ENCODE measurements at places on chromosomes 5 and 9. TPM values are rescaled to one million over a fixed set of nuclear protein-coding genes. Genes with fewer than 3 reads are reported as not detected.

- peak; percentile 8 for DNase-seq
- H3K27me3 ChIP-seq: no peaks in the 10 kb centered on the region
- no peak overlapping the region for H3K27ac ChIP-seq
- H3K36me3 ChIP-seq: no peaks in the 10 kb centered on the region
- no peak overlapping the region for H3K4me3 ChIP-seq
These were observed 1033.4 kb downstream of the TLE4 start for GRCh38 chr9:80605129-80605528.

DNA sequence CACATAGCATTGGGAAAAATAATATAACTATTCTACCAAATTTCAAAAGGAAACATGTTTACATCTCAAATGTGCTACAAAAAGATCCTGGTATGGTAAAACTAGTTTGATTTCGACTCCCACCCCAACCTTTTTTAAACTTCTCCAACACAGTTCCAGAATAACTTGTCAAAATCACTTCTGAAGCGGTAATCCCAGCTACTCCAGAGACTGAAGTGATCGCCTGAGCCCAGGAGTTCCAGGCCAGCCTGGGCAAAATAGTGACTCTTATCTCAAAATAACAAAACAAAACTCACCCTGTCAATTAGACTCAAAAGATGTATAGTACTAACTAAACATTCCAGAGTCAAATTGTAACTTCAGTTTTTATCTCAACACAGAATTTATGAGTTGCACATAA lies 71.3 kb upstream of the RNF38 start:
- peak overlapping the region; percentile 73 for H3K27ac ChIP-seq
- no peak for DNase-seq
- no peaks in the 10 kb centered on the region for H3K27me3 ChIP-seq
- H3K36me3 ChIP-seq: no peaks in the 10 kb centered on the region
- peak overlapping the region; percentile 6 for H3K4me3 ChIP-seq

DNA sequence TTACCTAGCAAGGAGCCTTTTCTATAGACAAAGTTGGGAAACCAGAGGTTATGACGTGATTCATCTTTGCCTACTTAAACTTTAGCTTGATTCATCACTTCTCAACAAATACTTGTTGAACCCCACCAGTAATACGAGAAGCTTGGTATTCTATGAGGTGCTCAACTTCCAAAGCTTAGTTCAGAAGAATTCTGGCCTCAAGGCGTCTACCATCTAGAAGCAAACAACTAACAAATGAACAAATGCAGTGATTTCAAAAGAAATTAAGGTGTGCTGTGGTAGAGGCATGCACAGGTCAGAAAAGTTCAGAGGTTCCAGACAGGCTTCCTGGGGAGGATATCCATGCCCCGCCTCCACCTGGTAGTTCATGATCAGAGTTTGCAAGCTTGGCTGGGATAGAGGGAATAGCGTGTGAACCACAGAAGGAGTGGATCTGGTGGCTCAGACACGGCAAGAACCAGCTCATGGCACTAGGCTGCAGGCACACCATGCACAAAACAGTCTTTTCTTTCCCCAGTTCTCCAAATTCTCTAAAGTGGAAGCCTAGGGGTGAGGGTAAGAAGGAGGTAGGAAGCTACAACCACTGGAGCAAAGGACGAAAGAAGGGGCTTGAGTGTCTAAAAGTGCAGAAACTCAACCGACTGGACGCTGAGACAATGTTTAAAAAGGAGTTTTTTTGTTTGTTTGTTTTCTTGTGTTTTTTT lies 473.0 kb downstream of the RAB3C start:
- H3K27me3 ChIP-seq: no peaks in the 10 kb centered on the region
- no peaks in the 10 kb centered on the region for H3K36me3 ChIP-seq

DNA sequence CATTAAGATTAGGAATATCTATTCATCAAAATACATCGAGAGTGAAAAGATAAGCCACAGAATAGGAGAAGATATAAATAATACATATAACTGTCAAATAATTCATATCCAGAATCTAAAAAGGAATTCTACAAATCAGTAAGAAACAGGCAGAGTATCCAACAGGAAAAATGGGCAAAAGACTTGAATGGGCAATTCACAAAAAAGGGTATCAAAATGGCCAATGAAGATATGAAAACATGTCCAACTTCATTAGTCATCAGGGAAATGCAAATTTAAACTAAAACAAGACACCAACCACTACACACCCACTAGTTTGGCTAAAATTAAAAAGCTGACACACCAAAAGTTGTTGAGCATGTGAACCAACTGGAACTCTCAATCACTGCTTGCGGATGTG lies 206.9 kb upstream of the TBC1D2 start:
- DNase-seq: no peak
- no peak overlapping the region for H3K27ac ChIP-seq
- H3K4me3 ChIP-seq: no peak overlapping the region
- H3K4me1 ChIP-seq: no peaks in the 10 kb centered on the region
- no peaks in the 10 kb centered on the region for H3K27me3 ChIP-seq

DNA sequence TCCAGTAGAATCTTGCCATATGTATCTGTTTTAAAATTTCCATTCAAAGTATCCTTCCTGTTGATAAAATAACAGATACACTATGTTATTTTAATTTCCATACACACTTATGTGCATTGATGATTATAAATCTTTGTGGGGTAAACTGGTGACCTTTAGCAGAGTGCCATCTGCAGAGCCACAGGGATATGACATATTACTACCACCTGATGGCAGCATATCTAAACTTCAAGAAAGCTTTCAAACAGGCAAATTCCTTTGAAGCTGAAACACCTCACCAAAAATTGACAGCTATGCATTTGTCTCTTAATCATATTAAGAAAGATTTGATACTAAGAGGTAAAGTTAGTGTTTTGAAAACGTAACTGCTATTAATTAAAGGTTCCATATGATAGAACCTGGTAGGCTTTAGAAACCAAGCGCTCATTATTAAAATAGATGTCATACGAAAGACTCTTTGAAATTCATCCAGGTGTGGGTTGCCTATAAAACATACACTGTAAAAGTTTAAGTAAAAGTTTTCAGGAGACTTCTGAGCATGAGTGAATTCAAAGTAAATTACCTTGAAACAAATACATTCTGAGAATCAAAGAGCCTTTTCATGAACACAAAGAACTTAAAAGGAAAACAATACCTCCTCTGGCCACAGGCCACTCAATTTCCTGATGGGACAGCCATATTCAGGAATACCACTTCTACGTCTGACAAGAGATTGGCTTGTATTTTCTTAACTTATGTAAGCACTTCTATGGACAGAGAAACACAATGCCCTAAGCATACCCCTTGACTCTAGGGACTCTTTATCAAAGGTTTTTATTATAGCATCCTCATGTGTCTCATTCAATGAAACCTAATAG lies 93.3 kb downstream of the KIAA0825 start:
- DNase-seq: peak; percentile 25
- H3K4me3 ChIP-seq: no peak overlapping the region
- H3K27ac ChIP-seq: no peak overlapping the region
- H3K4me1 ChIP-seq: no peaks in the 10 kb centered on the region
- no peaks in the 10 kb centered on the region for H3K36me3 ChIP-seq

The FBXO10 gene
- total RNA-seq: 39.8 TPM

- no peaks in the 10 kb centered on the region for H3K27me3 ChIP-seq
- no peak overlapping the region for H3K4me3 ChIP-seq
- H3K36me3 ChIP-seq: no peaks in the 10 kb centered on the region
- no peak for DNase-seq
These were observed 231.4 kb downstream of the PDE4D start for GRCh38 chr5:59661954-59662615.

The IL17B gene
- total RNA-seq: not detected

DNA sequence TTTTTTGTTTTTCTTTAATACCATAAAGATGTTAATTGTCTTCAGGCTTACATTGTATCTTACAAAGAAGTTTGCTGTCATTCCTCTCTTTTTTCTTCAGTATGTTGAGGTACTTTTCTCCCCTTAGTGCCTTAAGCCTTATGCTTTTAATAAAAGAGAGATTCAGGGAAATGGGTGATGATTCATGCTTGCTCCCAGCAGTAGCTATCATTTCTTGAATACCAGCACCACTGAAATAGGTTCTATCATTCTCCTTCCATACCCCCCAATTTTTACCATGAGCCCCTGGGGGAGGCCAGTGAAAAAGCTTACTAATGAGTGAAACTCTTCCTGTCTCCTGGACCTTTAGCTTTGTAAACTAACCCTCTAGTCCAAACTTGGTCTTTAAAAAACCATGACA lies 165.0 kb downstream of the FBXL7 start:
- H3K36me3 ChIP-seq: no peaks in the 10 kb centered on the region
- no peaks in the 10 kb centered on the region for H3K27me3 ChIP-seq
- H3K4me3 ChIP-seq: no peak overlapping the region
